H1 (cell line): ENCODE measurements at places on chromosomes 7 and 10.
A peak's percentile ranks its signal among the peaks of the same experiment; 100 is the strongest.

DNA sequence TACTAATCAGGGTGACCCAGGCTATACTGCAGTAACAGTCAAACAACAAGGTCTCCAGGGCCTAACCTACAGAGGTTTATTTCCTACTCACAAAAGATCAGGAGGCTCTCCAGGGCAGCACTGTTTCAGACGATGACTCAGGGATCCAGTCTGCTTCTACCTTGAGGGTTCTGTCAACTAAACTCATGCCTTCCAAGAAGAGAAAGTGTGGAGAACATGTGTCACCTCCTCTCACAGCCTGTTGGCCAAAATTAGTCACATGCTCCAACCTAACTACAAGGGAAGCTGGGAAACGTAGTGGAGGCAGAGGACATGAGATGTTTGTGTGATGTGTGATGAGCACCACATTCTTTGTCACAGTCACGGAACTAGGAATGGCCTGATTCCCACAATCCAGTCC lies 14.7 kb upstream of the INA start:
- no peak for DNase-seq
- H3K27me3 ChIP-seq: no peaks in the 10 kb centered on the region
- H3K4me3 ChIP-seq: no peak overlapping the region
- no peak overlapping the region for H3K27ac ChIP-seq

DNA sequence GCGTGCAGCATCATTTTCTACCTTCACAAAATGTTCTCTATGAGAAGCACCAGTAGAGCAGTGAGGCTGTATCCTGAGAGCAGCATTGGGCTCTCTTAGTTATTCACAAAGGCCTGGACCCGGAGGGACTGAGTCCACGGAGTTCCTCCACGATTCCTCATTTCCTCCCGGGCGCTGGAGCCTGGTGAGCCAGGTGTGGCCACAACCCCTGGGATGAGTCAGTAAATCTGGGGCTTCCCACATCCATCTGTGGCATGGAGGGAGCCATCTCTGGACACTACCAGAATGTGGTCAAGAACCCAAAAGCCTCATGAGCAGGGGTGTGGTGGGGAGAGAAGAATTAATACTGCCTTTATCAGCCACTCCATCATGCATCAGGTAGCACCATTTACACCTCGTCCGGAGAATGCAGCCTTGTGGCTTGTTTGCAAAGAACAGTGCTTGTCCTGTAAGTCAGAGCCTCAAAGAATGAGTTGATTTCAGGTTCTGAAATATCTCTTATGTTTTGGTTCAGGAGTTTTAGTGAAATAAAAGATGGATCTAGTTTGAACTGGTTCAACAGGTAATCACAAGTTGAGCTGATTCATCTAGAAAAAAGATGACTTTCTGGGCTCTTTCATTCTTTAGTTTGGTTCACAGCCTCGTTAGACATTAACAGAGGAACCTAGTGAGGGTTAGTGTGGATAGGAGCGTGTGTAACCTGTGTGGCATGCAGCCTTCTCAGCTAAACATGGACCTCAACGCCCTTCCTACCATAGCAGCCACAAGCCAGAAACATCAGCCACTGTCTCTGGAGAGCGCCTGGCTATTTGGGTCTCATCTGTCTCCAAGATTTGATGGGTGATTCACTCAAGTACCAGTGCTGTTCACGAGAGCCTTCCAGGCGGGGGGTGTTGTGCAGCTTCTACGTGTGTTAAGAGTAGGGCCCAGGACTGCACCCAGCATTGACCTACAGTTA lies 95.2 kb downstream of the WDR37 start:
- H3K4me1 ChIP-seq: no peaks in the 10 kb centered on the region
- H3K27me3 ChIP-seq: no peaks in the 10 kb centered on the region
- H3K4me3 ChIP-seq: no peak overlapping the region

DNA sequence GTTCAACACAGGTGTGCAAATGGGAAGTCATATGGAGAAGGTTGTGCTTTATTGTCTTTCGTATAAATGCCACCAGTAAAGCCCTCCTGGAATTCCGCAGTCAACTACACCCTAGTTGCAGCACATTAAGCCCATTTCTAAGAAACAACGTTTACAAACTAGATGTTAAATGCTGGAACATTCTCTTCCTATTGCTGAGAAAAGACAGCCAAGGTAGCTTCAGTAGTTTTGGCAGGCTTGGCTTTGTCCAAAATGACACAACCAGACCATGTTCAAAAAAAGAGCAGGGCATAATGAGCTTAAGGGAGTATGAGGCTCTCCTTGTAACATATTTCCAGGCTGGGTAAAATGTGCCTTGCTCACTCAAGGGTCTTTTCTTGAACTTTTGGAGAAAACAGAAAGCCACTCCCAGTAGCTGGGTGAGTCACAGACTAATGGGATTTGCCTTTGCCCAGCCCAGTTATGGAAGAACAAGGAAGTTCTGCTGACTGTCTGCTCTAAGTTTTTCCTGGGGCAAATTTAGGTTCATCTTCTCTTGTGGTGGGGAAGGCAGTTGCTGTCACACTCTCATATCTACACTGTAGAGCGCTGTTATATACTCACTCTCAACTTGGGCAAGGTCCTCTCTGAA lies 238.7 kb downstream of the PLXNA4 start:
- H3K4me3 ChIP-seq: no peak overlapping the region
- no peaks in the 10 kb centered on the region for H3K4me1 ChIP-seq
- no peak overlapping the region for H3K27ac ChIP-seq
- H3K27me3 ChIP-seq: no peaks in the 10 kb centered on the region
- no peaks in the 10 kb centered on the region for H3K36me3 ChIP-seq
- no peak for DNase-seq

DNA sequence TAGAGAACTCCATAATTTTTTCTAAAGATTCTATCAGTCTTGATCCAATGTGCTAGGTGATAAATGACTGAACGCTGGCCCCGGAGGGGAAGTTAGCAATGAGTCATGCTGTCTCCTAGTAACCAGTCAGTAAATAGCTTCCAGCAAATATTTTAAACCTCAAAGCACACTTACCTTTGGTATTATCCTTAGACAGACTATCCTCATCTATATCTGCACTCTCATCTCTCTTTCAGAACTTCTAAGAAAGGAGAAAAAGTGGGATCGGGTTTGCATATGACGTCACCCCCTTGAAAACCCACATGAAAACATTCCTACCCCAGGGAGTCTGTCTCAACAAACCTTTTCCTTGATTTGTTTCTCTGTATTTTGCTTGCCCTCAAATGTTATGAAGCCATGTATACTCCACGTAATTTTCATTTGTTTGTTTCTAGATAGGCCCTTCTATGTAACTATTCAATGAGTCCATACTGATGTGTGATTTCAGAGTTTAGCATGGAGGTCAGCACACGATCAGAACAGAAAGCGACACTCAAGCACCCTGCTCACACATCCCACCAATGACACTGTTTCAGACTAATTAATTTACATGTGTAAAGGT lies 174.9 kb upstream of the NRP1 start:
- no peak overlapping the region for H3K27ac ChIP-seq
- no peak for DNase-seq
- no peaks in the 10 kb centered on the region for H3K27me3 ChIP-seq
- H3K4me1 ChIP-seq: no peaks in the 10 kb centered on the region
- no peak overlapping the region for H3K4me3 ChIP-seq
- no peaks in the 10 kb centered on the region for H3K36me3 ChIP-seq

DNA sequence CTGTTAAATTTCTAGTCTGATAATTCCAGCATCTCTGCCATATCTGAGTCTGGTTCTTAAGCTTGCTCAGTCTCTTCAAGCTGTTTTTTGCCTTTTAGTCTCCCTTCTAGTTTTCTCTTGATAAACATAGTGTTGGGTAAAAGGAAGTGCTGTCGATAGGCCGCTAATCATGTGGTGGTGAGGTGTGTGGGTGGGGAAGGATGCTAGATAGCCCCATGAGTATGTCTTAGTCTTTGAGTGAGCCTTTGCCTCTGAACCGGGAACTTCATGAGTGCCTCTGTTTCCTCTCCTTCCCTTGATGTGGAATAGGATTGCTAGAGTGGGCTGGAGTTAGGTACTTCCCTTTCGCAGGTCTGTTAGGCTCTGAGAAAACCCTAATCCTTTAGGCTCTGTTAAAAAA lies 441.8 kb downstream of the INHBA start:
- no peak for DNase-seq
- no peak overlapping the region for H3K4me3 ChIP-seq
- H3K4me1 ChIP-seq: no peaks in the 10 kb centered on the region
- no peaks in the 10 kb centered on the region for H3K27me3 ChIP-seq

DNA sequence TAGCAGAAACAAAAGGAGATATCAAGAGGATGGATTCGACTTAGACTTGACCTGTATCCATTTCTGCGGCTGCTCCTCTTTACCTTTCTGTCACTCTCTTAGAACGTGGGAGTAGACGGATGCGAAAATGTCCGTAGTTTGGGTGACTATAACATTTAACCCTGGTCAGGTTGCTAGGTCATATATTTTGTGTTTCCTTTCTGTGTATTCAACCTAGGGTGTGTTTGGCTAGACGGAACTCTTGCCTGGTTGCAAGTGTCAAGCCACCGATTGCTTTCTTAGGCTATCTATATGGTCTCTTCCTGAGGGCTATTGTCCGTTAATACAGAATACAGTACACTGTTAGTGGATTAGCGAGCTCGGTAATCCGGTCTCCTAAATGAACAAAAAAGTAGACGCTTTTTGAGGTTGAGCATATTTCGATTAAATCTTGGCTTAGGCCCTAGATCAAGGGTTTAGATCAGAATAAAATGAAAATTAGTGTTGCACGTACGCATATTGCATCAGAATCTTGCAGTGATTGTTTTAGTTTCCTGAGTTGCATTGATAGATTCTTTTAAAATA lies 1.2 kb downstream of the PTEN start:
- peak overlapping the region; percentile 83 for H3K4me3 ChIP-seq
- no peaks in the 10 kb centered on the region for H3K4me1 ChIP-seq
- H3K27me3 ChIP-seq: no peaks in the 10 kb centered on the region
- no peaks in the 10 kb centered on the region; the same call in 1 of the 2 replicates for H3K36me3 ChIP-seq

- H3K4me3 ChIP-seq: no peak overlapping the region
- no peak overlapping the region for H3K27ac ChIP-seq
- no peaks in the 10 kb centered on the region for H3K27me3 ChIP-seq
- no peak for DNase-seq
Measured at GRCh38 chr10:72812753-72813430, 80.6 kb upstream of the OIT3 start.

DNA sequence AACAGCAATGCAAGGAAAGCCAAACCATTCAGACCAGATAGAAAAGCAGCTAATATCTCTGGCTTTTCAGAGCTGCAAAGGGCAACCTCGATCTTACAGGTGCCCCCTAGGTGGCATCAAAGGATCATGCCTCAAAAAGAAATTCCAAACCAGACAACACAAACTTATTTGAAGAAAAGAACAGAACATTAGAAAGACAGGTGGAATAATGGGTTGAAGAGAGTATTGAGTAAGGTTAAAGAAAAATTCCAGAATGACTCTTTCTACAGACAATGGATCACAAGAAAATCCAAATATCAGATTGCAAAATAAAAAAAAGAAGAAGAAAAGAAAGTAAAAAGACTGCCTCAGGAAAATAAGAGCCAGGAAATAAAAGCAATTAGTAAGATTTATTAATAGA lies 213.7 kb downstream of the ELMO1 start:
- no peak overlapping the region for H3K27ac ChIP-seq
- H3K4me3 ChIP-seq: no peak overlapping the region
- DNase-seq: no peak
- no peaks in the 10 kb centered on the region for H3K36me3 ChIP-seq
- H3K4me1 ChIP-seq: no peaks in the 10 kb centered on the region

- no peaks in the 10 kb centered on the region for H3K36me3 ChIP-seq
- no peak overlapping the region for H3K4me3 ChIP-seq
- H3K27ac ChIP-seq: no peak overlapping the region
- peak; percentile 71 for DNase-seq
- H3K27me3 ChIP-seq: no peaks in the 10 kb centered on the region
Measured at GRCh38 chr10:24360282-24361127, 151.6 kb downstream of the KIAA1217 start.

DNA sequence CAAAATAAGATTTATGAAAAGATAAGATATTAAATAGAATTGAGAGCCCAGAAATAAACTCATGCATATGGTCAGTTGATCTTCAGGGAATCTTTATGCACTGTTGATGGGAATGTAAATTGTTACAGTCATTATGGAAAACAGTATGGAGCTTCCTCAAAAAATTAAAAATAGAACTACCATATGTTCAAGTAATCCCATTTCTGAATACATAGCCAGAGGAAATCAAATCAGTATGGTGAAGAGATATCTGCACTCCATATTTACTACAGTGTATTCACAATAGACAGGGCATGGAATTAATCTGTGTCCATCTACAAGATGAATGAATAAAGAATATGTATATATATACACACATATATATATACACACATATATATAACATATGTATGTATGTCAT lies 122.3 kb upstream of the CSTF2T start:
- DNase-seq: no peak
- H3K27ac ChIP-seq: no peak overlapping the region
- H3K4me3 ChIP-seq: no peak overlapping the region

DNA sequence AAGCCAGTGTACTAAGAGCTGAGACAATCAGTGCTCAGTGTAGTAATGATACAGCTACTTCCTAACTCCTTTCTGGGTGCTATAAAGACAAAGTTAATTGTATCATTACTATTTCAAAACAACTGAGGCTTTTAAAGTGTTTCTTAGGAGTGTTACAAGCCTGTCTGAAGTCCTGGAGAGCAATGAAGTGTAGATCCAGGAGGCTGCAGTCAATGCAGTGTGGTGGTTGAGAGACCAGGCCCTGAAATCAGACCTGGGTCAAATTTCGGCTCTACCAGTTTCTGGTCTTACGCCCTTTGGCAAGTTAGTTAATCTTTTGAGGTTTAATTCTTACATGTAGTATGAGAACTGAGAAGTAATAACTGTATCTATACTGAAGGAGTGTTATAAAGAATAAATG lies 387.0 kb downstream of the SDK1 start:
- H3K4me3 ChIP-seq: no peak overlapping the region
- no peaks in the 10 kb centered on the region for H3K36me3 ChIP-seq
- no peak for DNase-seq
- H3K27ac ChIP-seq: no peak overlapping the region
- H3K27me3 ChIP-seq: no peaks in the 10 kb centered on the region

DNA sequence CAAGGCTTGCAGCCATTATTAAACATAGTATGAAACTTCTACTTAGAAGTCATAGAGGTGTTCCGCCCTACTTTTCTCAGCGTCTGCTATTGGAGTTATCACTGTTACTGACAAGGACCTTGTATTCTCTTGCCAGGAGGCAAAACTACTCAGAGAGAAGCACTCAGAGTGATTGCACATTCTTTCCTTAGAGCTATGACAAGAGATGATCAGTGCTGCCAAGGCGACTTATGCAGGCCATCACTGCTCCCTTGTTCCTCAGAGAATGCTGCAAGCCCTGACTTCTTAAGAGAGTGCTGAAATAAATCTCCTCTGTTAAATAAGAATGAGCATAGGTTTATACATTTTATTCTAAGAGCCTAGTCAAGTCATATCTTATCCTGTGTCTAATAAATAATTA lies 534.6 kb upstream of the PHF14 start:
- DNase-seq: no peak
- H3K36me3 ChIP-seq: no peaks in the 10 kb centered on the region
- no peaks in the 10 kb centered on the region for H3K27me3 ChIP-seq
- no peak overlapping the region for H3K27ac ChIP-seq

- H3K36me3 ChIP-seq: no peaks in the 10 kb centered on the region
- peak; percentile 75 for DNase-seq
- H3K4me3 ChIP-seq: peak overlapping the region; percentile 17
- peaks cover 16% of the 10 kb centered on the region for H3K27me3 ChIP-seq
- H3K4me1 ChIP-seq: no peaks in the 10 kb centered on the region
Measured at GRCh38 chr10:43105102-43105955, 28.5 kb downstream of the RET start.
